Activated CD8-positive, alpha-beta T cell treated with anti-CD3 and anti-CD28 coated beads, Interleukin-2, amount 10 ng/mL, durations not matched to agents 7 days and 5 days (primary cell): ENCODE measurements at places on chromosomes 5 and 9. TPM values are rescaled to one million over a fixed set of nuclear protein-coding genes. Genes with fewer than 3 reads are reported as not detected.

DNA sequence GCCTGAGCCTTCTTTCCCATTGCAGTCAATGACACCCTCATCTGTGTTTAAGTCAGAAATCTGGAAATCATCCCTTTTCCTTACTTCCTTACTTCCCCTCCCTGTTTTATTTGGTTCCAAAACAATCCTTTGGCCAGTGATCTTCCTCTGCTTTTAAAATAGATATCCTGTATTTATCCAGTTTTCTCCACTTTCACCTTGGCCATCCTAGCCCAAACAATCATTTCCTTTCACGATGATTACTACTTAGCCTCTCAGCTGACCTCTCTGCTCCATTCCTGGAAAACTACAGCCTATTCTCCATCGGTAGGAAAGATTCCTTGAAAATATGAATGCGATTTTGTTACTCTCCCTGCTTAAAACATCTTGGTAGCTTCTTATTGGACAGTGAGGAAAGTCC lies 565.4 kb downstream of the TLR4 start:
- no peak overlapping the region for H3K27ac ChIP-seq
- no peak for DNase-seq
- no peaks in the 10 kb centered on the region for H3K27me3 ChIP-seq
- H3K4me1 ChIP-seq: no peaks in the 10 kb centered on the region
- H3K4me3 ChIP-seq: no peak overlapping the region
- H3K36me3 ChIP-seq: no peaks in the 10 kb centered on the region

DNA sequence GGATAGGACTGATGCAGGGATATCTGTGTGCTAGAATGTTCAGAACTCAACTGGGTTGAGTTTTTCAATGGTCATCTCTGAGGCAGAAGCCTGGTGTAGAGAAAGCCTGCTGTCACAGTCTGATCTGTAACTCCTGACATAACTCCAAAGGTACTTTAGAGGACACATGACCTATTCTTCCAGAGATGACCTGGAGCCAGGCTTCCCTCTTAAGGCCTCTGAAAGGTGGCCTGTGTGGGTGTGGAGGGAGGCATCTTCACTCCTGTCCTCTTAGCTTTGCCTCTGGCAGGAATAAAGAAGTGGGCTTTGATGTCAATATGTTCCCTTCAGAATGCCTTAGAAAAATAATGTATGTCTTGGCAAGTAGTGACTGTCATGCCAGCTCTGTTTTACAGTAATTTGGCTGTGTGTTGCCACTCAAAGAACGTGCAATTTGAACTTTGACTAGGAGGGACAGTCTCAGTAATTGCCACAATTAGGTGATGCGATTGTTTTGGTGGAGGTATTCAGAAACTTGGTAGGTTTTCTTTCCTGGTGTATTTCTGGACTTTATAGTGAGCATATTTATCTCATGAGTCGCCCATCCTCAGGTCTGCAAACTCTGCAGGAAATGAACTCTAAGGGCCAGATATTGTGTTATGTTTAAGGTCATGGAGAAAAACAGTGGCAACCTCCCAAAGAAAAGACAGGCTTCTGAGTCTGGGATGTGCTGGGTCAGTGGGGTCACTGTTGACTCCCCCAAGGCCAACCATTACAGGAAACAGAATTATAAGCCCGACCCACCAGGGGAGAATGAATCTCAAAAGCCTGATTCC lies 3.2 kb upstream of the C5orf63 start:
- H3K4me1 ChIP-seq: peaks cover 12% of the 10 kb centered on the region
- H3K27me3 ChIP-seq: peaks cover 11% of the 10 kb centered on the region
- no peak for DNase-seq
- no peaks in the 10 kb centered on the region for H3K36me3 ChIP-seq
- H3K27ac ChIP-seq: no peak overlapping the region

- no peaks in the 10 kb centered on the region for H3K27me3 ChIP-seq
- no peaks in the 10 kb centered on the region for H3K36me3 ChIP-seq
- peak; percentile 12 for DNase-seq
- no peak overlapping the region for H3K4me3 ChIP-seq
- no peaks in the 10 kb centered on the region for H3K4me1 ChIP-seq
- H3K27ac ChIP-seq: no peak overlapping the region
These were observed 77.3 kb downstream of the AMBP start for GRCh38 chr9:114000671-114001409.

DNA sequence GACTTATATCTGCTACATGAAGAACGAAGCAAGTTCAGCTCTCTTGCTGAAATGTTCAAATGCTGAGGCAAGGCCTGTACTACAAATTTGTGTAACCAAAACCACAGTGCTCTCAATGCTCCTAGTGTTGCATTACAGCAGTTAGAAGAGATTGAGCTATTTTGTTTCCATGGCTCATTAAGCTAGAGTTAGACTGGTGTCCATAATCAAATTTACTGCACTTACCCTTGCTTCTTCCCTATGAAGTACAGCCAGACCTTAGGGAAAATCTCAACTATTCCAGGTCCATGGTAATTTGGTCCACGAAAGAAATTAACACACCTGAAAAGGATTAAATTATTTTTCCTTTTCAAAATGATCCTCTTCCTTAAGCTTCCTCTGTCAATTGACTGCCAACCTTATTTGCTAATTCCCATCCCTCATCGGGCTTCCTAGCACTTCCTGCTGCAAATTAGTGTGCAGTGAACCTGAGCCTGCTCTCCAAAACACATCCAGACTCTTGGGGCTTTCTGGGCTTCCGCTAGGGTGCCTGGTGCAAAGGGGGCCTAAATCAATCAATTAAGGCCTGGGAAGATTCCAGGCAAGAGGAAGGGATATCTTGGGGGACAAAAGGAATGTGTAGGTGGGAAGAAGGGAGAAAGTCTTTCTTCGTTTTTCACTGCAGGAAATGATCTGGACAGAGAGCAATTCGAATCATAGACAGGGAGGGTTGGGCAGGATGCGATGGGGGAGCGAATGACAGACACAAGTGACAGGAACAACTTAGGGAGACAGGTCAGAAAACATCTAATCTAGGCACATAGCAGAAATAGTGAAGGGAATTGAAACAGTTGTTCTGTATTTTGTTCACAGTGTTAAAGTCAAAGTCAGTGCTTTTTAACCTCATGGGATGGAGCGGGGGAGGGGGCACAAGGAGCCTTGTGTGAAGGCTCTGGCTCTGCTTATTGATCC lies 542.4 kb downstream of the RAB3C start:
- DNase-seq: peak; percentile 49
- no peak overlapping the region for H3K27ac ChIP-seq
- peaks cover 13% of the 10 kb centered on the region for H3K4me1 ChIP-seq
- no peak overlapping the region for H3K4me3 ChIP-seq
- no peaks in the 10 kb centered on the region for H3K27me3 ChIP-seq

DNA sequence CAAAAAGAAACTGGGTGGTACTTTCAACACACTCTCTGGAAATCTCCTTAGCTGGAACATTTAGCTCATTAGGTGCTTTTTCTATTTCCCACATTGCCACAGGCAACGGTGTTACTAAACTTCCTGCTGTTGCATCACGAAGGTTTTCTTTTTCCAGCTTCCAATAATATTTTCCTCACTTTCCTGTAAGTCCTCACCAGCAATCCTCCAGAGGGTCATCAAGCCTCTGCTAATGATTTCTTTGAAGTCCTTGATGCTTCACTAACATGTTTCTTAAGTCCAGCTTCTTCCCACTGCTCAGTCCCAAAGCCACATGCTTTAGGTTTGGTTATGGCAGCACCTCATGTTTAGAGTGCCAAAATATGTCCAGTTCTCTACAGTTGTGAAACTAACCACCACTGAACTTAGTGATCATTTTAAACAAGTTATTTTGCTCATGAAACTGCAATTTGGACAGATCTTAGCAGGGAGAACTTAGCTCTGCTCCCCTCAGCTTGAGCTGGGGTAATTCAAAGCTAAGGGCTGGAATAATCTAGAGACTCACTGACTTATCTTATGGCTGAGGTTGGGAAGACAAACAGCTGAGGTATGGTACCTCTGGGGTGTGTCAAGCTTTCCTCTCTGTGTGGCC lies 39.9 kb upstream of the RETREG1 start:
- H3K27ac ChIP-seq: no peak overlapping the region
- H3K27me3 ChIP-seq: no peaks in the 10 kb centered on the region
- no peaks in the 10 kb centered on the region for H3K36me3 ChIP-seq
- no peak overlapping the region for H3K4me3 ChIP-seq

- no peak overlapping the region for H3K4me3 ChIP-seq
These were observed 200.2 kb upstream of the TARS1 start for GRCh38 chr5:33240558-33240957.

- peaks cover 17% of the 10 kb centered on the region for H3K27me3 ChIP-seq
- no peaks in the 10 kb centered on the region for H3K36me3 ChIP-seq
- H3K4me3 ChIP-seq: no peak overlapping the region
- no peak for DNase-seq
These were observed 6.1 kb downstream of the TLE1 start for GRCh38 chr9:81683238-81683637.

NEUROG1 gene
- total RNA-seq: not detected

GPR150 gene
- 0.74 TPM for total RNA-seq

RNF180 gene
- not detected for total RNA-seq

CDH9 gene
- total RNA-seq: not detected

CNTRL gene
- 84.3 TPM for total RNA-seq
